ENCODE measurements at places on chromosomes 2 and 18. TPM values are rescaled to one million over a fixed set of nuclear protein-coding genes. Genes with fewer than 3 reads are reported as not detected.

DNA sequence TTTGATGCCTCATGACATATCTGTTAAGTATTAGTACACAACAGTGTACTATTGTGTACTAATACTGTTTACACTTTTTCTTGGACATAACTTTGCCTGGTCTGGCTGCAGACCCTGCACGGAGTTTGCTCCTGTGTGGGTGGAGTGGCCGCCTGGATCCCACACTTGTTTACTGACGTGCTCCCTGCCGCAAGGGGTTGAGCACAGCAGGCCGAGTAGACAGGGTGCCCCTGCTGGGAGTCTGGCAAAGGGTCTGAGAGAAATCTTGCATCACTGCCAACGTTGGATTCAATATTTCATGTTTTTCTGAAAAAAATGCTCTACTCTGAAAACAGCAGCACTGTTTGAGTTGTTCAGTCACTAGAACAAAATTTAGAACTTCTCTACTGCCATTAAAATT lies 59.0 kb downstream of the PDK1 start:
- no peak for DNase-seq

DNA sequence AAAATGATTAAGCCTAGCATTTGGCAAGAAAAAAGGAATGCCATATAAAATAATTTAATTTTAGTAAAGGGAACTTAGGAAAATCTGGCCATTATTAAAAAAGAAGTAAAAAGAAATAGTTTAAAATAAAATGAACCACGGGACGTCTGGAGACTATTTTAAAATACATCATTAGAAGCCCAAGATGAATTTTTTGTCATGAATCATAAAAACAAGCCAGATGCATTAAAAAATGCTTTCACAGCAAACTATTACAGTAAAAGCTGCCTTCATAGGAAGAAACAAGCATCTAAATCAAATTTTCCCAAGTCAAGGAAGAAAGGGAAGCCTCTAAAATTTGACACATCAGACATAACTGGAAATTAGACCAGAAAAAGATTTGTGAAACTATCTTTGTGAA lies 33.0 kb downstream of the COL5A2 start:
- DNase-seq, result no peak

DNA sequence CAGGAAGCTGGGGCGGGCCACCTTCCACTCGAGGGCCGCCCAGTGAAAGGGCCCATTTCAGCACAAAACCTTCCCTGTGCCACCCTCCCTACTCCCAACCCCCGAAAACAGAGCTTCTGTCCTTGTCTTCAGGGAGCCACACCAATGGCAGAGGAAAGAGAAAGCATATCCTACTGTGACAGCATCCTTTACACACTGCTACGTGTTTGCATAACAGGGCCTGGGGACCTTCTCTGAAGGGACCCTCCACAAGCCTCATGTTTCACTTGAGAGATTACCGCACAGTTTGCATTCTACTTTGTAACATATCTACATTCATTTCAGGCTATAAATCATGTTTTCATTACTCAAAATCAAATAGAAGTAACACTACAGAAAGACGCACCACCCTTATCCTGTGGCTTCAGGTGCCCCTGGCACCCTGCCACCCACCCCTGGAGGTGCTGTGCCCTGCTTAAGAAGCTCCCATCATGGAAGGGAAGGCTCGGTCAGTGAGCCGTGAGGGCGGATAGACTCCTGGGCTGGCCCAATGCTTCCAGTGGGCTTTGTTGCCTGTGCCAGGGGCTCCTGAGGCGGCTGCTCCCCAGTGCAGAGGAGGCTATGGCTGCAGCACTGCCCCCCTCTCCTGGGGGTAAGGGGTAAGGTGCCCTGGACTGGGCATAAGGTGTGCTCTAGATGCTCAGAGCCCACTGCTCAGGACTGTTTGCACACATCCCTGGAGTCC lies 52.0 kb downstream of the EIPR1 start:
- DNase-seq, result no peak

The DDX18 gene
- total RNA-seq, result 40.3 TPM

Measured in PC-3 (cell line).